Naive B cell (primary cell): ENCODE measurements at places on chromosomes 11 and 22.
A peak's percentile ranks its signal among the peaks of the same experiment; 100 is the strongest.

- peaks cover 22% of the 10 kb centered on the region for H3K4me1 ChIP-seq
- H3K36me3 ChIP-seq: no peaks in the 10 kb centered on the region
- peak within 1 kb of the TSS; percentile 95 for H3K4me3 ChIP-seq
Observed at GRCh38 chr11:120210626-120211521, at the start of gene OAF. OAF (plus strand) TSS chr11:120211032; CDS start chr11:120211280, 248 bp downstream.

- H3K27me3 ChIP-seq: no peaks in the 10 kb centered on the region
- H3K36me3 ChIP-seq: no peaks in the 10 kb centered on the region
- H3K27ac ChIP-seq: peak overlapping the region; percentile 87
Observed at GRCh38 chr11:104705490-104706190, 192.6 kb downstream of the CASP12 start.

DNA sequence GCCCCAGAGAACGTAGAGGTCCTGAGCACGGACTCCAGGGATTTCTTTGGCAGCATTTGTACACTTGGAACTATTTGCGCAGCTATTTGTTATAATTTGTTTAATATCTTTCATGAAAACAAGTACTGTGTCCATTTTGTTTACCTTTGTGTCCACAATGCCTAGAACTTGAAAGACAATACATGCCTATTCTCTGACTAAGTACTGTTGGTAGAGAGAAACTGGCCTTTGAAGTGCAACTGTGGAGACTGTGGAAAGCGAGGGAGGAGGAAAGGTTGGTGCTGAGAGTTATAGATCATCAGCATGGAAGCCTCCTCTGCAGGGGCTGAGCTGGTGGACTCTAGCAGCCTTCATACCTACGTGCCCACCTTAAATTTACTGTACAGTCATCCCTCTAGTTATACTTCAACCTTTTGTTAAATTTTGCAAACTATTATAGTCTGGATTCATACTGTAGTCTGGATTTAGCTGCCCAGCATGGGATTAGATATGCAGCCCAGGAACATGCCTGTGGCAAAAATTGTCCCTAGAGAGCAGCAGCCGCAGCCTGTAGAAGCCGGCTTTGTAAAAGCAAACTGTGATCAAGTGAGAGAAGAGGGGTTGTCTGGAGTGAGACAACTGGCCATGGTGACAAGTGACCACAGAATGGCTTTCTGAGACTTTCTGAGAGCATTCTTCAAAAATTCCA, 24.2 kb upstream of the YAP1 start:
- H3K27ac ChIP-seq: no peak overlapping the region
- H3K27me3 ChIP-seq: peaks cover 7% of the 10 kb centered on the region
- no peaks in the 10 kb centered on the region for H3K4me1 ChIP-seq
- DNase-seq: no peak

DNA sequence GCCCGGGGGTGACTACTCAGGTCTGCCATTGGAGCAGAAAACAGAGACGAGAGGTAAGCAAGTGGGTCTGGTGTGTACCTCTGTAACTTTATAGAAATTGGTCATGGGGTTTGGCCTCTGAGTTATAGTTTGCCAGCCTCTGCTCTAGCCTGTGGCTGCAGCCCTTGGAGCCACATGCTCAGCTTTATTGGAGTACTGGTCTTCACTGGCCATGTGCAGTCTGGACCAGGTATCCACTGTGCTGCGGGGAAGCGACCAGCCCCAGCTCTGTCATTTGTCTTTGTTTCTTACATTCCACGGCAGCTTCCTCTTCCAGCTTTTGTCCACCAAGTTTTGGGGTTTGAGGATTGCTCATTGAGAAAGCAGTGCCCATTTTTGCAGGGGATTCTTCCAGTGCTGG, 453.4 kb downstream of the TBC1D22A start:
- no peak overlapping the region for H3K4me3 ChIP-seq
- no peaks in the 10 kb centered on the region for H3K4me1 ChIP-seq
- H3K36me3 ChIP-seq: no peaks in the 10 kb centered on the region

GRCh38 chr11:129787532-129788155, 28.0 kb upstream of the TMEM45B start:
- no peak for DNase-seq
- H3K27ac ChIP-seq: no peak overlapping the region
- no peaks in the 10 kb centered on the region for H3K36me3 ChIP-seq
- H3K4me3 ChIP-seq: no peak overlapping the region
- peaks cover 5% of the 10 kb centered on the region for H3K27me3 ChIP-seq

DNA sequence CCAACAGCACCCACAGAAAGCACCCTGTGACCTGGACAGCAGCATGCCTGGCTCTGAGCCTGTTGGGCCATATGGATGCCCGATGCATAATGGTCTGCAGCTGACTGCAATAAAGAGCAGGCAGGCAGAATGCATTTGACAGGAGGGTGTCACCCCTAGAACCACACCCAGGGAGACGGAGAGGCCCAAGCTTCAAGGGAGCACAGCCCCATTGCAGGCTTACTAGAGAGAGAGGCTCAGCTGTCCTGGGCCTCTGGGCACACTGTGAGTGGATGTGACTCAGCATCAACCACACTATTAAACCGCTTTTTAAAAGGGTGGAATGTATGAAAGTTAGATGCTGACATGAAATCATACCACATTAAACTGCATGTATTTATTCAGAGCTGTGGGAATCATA, 365.3 kb downstream of the CTTN start:
- peaks cover 29% of the 10 kb centered on the region for H3K27me3 ChIP-seq
- H3K4me3 ChIP-seq: no peak overlapping the region
- DNase-seq: no peak
- H3K36me3 ChIP-seq: peaks cover 7% of the 10 kb centered on the region
- H3K4me1 ChIP-seq: peaks cover 4% of the 10 kb centered on the region

DNA sequence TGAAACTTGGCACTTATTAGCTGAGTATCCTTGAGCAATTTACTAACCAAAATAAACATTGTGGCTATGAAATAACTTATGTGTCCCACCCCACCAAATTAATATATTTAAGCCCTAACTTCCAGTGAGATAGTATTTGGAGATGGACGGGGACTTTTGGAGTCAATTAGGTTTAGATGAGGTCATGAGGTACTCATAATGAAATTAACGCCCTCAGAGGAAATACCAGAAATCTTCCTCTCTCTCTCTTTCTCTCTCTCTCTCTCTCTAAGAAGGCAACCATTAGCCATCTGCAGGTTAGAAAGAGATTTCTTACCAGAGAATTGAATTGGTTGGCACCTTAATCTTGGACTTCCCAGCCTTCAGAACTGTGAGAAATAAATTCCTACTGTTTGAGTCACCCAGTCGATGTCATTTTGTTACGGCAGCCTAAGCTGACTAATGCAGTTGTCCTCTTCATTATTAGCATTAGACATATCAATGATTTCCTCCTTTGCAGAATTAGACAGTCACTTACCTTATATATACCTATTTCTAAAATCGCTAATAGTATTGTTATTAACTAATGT, 1284.0 kb downstream of the FAM181B start:
- no peaks in the 10 kb centered on the region for H3K36me3 ChIP-seq
- DNase-seq: no peak
- H3K27me3 ChIP-seq: no peaks in the 10 kb centered on the region
- no peaks in the 10 kb centered on the region for H3K4me1 ChIP-seq
- no peak overlapping the region for H3K4me3 ChIP-seq
- H3K27ac ChIP-seq: no peak overlapping the region

DNA sequence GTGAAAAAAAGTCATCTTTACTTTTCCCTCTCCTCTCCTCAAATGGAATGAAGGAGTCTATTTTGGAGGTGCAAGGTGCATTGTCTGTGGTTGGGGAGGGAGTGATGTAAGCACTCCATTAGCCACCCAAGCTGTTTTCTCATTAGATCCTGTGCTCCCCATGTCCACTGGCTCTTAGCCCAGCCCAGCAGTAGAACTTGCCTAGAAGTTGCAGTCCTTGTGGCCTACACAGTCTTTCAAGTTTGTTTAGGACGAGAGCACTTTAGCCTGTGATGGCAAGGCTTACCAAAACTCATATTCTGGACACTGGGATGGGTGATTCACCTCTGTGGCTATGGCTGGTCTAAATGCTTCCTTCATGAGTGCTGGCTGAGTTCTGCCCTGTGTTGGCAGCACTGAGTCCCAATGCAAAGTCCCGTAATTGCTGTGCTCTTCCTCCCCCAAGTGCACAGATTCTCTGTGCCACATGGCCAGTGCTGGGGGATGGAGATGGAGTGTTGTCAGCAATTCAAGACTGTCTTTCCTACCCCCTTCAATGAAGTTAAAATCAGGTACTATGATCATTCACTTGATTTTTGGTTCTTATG, 15.8 kb downstream of the SLC22A25 start:
- no peak overlapping the region for H3K27ac ChIP-seq
- no peak for DNase-seq
- H3K4me3 ChIP-seq: no peak overlapping the region
- no peaks in the 10 kb centered on the region for H3K4me1 ChIP-seq
- H3K36me3 ChIP-seq: no peaks in the 10 kb centered on the region

DNA sequence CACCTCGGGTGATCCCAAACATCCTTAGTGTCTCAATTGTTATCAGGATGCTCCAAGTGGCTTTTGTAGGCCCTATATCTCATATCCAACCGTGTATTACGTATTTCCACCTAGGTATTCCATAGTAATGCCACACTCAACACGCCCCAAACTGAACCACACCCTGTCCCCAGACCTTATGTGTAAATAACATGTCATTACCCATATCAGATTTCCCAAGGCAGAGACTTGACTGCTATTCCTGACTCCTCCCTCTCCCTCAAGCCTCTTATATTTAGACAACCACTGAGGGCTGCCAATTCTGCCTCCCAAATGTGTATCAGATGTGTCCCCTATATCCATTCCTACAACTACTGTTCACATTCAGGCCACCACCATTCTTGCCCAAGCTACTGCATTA, 132.8 kb upstream of the NCAM1 start:
- H3K4me3 ChIP-seq: no peak overlapping the region
- no peaks in the 10 kb centered on the region for H3K27me3 ChIP-seq
- no peaks in the 10 kb centered on the region for H3K4me1 ChIP-seq

DNA sequence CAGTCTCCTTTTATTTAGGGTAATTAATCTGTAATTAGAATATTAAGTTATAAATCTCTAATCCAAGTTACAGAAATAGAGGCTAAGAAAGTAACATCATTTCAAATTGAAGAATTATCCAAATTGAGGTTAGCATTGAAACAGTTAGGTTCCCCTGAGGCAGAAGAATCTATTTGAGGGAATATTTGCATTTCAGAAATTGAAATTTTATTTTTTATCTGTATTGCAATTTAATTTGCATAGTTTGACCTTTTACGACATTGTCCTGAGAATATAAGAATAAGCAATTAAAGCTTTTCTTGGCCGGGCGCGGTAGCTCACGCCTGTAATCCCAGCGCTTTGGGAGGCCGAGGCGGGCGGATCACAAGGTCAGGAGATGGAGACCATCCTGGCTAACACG, 27.6 kb downstream of the DDIAS start:
- H3K4me3 ChIP-seq: no peak overlapping the region
- H3K27ac ChIP-seq: peak overlapping the region; percentile 61
- DNase-seq: no peak
- no peaks in the 10 kb centered on the region for H3K36me3 ChIP-seq
- no peaks in the 10 kb centered on the region for H3K27me3 ChIP-seq
- H3K4me1 ChIP-seq: peaks cover 36% of the 10 kb centered on the region

- H3K27me3 ChIP-seq: peaks cover 24% of the 10 kb centered on the region
- H3K4me3 ChIP-seq: no peak overlapping the region
- no peak for DNase-seq
- H3K27ac ChIP-seq: no peak overlapping the region
Observed at GRCh38 chr11:116224154-116224888, 548.5 kb downstream of the BUD13 start.

GRCh38 chr11:45354976-45355705, 69.0 kb upstream of the SYT13 start:
- peak overlapping the region; percentile 67 for H3K4me3 ChIP-seq
- peak overlapping the region; percentile 67 for H3K27ac ChIP-seq
- peaks cover 13% of the 10 kb centered on the region for H3K4me1 ChIP-seq
- peaks cover 7% of the 10 kb centered on the region for H3K36me3 ChIP-seq

DNA sequence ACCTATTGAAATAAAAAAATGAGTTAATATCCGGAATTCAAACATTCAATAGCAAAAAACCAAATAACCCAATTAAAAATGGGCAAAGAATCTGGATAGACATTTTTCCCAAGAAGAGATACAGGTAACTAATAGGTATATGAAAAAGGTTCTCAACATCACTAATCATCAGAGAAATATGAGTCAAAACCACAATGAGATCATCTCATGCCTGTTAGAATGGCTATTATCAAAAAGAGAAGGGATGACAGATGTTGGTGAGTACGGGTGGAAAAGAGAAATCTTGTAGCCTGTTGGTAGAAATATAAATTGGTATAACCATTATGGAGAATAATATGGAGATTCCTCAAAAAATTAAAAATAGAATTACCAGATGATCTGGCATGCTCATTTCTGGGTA, 26.9 kb upstream of the OR6M1 start:
- H3K36me3 ChIP-seq: no peaks in the 10 kb centered on the region
- H3K4me3 ChIP-seq: no peak overlapping the region
- H3K27ac ChIP-seq: no peak overlapping the region
- peaks cover 8% of the 10 kb centered on the region for H3K27me3 ChIP-seq
- no peak for DNase-seq
- H3K4me1 ChIP-seq: no peaks in the 10 kb centered on the region

DNA sequence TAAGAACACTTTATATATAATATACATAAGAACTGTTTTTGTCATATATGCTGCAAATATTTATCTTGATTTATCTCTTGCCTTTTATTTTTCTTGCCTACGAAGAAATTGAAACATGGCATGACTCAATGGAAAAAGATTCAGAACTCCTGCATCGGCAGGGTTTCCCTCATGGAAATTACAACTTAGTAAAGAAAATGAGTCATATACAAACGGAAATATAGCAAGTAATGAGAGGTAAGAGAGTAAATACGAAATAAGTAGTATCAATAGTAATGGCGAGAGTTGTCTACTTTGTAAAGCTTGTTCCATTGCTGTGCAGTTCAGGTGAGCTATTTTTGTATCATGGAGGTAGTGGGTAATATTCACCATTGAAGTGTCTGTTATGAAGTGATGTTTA, 350.4 kb downstream of the DDX10 start:
- no peaks in the 10 kb centered on the region for H3K4me1 ChIP-seq
- no peaks in the 10 kb centered on the region for H3K36me3 ChIP-seq
- DNase-seq: no peak
- no peak overlapping the region for H3K4me3 ChIP-seq

- peak overlapping the region; percentile 80 for H3K4me3 ChIP-seq
- H3K27me3 ChIP-seq: no peaks in the 10 kb centered on the region
- H3K36me3 ChIP-seq: no peaks in the 10 kb centered on the region
- peaks cover 14% of the 10 kb centered on the region for H3K4me1 ChIP-seq
Observed at GRCh38 chr11:123517559-123518364, 87.7 kb downstream of the GRAMD1B start.

DNA sequence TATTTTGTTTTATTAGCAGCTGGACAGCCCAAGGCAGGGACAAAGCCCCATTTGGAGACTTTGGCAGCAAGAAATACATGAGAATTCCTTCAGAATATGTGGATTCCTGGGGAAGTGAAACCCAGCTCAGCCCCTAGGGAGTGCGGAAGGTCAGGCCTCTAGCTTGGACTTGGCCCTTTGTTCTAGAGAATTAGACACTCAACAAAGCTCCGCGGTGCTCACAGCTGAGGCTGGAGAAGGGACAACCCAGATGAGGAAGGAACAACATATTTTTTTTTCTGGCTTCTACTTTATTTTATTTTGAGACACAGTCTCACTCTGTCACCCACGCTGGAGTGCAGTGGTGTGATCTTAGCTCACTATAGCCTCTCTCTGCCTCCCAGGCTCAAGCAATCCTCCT, 44.7 kb upstream of the SEPTIN5 start:
- H3K27me3 ChIP-seq: no peaks in the 10 kb centered on the region
- no peaks in the 10 kb centered on the region for H3K36me3 ChIP-seq
- H3K27ac ChIP-seq: no peak overlapping the region
- H3K4me3 ChIP-seq: no peak overlapping the region
- DNase-seq: no peak
- no peaks in the 10 kb centered on the region for H3K4me1 ChIP-seq

GRCh38 chr11:71568704-71569349, 3.5 kb downstream of the KRTAP5-10 start:
- H3K27me3 ChIP-seq: peaks cover 41% of the 10 kb centered on the region
- H3K4me3 ChIP-seq: no peak overlapping the region
- H3K36me3 ChIP-seq: no peaks in the 10 kb centered on the region
- no peaks in the 10 kb centered on the region for H3K4me1 ChIP-seq
- no peak for DNase-seq
- no peak overlapping the region for H3K27ac ChIP-seq
